ENCODE measurements at places on chromosomes 1 and 21.
A peak's percentile ranks its signal among the peaks of the same experiment; 100 is the strongest.

- DNase-seq, result no peak
Measured at GRCh38 chr1:19028546-19029129, 72.2 kb upstream of the IFFO2 start.

- no peak for DNase-seq
Measured at GRCh38 chr21:46222436-46223116, 6.0 kb downstream of the LSS start.

DNA sequence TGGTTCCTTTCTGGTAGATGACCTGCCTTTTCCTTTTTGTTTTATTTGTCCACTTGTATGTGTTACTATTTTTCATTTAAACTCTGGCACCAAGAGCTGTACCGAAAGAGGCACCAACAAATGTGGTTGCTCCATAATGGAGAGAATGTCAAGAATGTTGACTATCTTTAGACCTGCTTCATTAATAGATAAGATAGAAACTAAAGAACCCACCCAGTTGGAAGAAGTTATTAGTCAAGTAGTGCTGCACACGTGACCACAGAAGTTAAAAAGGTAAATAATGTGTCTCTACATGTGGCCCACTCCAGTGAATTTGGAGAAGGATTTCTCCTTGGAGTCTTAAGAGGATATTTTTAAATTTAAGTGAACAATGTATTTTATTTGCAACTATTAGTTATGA, 9.3 kb downstream of the ATP1A1 start:
- DNase-seq, result no peak

GRCh38 chr21:38293765-38294164, 37.0 kb downstream of the KCNJ15 start:
- no peak for DNase-seq

DNA sequence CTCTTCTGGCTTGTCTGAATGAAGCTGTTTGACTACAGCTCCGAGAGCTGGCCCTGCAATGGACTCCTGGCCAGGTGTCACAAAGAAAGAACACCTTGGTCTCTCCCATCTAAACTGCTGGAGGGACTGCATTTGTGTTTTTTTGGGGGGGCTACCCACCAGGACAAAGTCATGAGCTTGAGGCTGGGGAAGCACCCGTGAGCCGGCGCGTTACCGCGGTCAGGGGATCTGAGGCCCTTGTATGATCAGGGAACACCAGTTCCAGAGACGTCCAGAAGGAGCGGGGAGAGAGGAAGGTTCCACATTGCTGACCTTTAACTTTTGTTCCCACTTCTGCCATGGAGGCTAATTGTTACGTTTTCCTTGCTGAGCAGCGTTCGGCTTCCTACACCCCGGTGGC, 84.5 kb upstream of the C1orf174 start:
- no peak for DNase-seq

DNA sequence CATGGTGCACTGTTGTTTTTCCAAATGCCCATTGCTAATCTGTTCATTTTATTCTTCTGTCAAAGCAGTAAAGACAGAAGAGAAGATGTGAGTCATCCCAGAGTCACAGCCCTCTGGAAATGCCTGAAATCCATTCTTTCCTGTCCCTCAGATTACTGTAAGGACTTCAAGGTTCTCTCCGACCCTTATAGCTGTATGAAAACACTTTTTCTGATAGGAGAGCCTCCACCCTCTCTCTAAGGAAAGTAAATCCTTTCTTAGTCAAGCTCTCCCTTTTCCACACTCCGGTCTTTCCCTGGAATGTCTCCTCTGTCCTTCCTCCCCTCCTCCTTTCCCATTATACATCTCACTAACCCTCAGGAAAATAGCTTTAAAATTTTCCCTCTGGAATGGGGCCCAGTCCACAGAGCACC, 3.5 kb upstream of the PRDX6 start:
- no peak for DNase-seq

DNA sequence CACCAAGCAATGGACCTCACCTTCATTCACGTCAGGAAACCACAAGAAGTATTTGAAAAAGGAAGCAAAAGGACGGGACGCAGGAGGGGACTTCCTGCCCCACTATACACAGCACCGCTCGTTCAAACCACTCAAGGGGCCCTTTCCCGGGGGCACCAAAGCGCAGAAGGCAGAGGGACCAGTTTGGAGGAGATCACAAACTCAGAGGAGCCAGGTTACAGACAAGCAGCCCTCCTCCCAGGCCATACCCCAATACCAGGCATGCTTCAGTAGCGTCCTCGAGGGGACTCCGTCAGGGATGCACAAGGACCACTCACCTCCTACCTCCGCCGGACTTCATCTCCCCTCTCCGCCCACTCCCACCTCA, 685 bp downstream of the CRTC2 start:
- peak; percentile 15 for DNase-seq

DNA sequence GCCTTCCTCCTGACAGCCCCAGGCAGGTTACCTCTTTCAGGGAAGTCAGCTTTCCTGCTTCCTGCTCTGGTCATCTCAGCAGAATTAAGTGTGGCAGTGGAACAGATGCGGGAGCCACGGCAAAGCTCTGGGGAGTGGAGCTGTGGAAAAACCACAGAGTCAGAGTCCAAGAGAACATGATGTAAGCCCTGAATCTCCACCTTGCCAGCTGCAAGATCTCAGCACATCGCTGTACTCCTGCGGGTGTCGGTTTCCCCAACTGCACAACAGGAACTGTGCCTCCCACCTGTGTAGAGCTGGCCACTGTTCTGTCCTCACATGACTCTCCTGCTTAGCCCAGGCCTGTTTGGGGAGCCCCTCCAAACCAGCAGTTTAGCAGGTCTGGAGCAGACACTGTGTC, 123.7 kb downstream of the MATN1 start:
- DNase-seq, result no peak

DNA sequence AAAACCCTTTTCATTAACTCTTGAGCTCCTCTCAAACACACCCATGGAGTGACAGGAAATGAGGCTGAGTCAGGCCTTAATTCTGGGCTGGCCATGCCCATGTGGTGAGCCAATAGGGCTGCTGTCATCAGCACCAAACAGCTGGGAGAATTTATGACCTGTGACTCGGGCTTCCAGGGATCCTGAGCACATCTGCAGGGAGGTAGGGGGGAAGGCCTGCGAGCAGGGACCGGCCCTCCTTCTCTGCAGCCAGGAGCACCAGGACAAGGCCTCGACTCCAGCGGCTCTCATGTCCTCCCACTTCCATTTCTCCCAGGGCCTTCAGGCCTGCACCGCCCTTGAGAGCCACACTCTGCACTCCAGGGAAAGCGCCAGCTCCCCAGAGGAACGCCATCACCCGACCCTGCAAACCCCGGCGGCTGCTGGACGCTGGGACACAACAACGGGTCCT, 14.6 kb downstream of the RIPK4 start:
- DNase-seq, result no peak

DNA sequence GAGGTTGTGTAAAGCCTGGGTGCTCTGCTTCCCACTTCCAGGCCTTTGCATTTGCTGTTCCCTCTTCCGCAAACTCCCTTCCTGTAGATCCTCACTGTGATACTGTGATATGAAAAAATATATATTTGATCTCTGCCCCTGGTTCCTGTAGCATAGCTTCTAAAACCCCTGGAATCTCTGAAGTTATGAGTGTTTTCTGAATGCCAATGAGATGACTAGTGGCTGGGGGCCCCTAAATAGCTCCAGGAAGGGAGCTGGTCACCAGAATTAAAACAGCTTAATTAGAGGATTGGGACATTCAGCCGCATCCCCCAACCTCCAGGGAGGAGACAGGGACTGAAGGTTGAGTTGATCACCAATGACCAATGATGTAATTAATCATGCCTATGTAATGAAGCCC, 21.9 kb downstream of the DUSP10 start:
- no peak for DNase-seq

GRCh38 chr1:221263831-221264767, 384.9 kb downstream of the HLX start:
- DNase-seq, result peak; percentile 31

- no peak for DNase-seq
Measured at GRCh38 chr1:199669916-199670315, 357.6 kb upstream of the NR5A2 start.

- no peak for DNase-seq
Measured at GRCh38 chr1:98490099-98490498, 171.4 kb upstream of the SNX7 start.

DNA sequence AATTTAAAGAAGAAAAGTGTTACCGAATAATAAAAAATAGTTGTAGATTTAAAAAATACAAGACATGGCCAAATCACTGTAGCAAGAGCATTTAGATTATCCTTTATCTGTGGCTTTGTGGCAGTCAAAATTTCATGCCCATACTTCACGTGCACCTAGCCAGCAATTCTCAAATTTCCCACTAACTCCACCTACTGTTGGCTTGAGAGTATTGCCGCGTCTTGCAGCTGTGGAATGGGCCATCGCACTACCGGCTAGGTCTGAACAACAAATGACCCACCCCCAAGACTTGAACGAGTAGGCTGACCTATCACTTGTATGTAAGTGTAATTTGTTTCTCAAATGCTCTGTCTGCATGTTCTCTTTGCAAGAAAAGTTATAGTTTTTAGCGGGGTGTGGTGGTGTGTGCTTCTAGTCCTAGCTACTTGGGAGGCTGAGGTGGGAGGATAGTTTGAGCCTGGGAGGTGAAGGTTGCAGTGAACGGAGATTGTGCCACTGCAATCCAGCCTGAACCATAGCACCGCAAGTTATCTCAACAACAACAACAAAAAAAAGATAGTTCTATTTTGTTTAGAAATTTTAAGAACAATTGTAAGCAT, 4.1 kb downstream of the KRTAP13-4 start:
- no peak for DNase-seq

DNA sequence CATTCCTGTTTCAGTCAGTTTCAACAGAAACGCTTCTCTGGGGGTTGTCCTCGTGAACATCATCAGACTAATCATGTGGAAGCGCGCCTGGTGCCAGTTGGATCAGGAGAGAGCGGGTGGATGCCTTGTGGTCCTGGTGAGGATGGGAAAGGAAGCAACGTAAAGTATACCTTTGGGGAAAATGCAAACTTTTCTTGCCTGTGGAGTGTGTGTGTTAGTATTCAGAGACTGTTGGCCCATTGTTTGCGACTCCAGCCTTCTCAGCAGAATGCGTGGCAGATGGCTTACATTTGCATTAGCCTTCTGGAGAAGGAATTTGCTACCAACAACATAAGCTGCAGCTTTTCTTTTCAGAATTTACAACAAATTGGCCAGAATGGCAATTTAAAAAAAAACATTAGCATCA, 173.9 kb downstream of the RWDD3 start:
- no peak for DNase-seq

DNA sequence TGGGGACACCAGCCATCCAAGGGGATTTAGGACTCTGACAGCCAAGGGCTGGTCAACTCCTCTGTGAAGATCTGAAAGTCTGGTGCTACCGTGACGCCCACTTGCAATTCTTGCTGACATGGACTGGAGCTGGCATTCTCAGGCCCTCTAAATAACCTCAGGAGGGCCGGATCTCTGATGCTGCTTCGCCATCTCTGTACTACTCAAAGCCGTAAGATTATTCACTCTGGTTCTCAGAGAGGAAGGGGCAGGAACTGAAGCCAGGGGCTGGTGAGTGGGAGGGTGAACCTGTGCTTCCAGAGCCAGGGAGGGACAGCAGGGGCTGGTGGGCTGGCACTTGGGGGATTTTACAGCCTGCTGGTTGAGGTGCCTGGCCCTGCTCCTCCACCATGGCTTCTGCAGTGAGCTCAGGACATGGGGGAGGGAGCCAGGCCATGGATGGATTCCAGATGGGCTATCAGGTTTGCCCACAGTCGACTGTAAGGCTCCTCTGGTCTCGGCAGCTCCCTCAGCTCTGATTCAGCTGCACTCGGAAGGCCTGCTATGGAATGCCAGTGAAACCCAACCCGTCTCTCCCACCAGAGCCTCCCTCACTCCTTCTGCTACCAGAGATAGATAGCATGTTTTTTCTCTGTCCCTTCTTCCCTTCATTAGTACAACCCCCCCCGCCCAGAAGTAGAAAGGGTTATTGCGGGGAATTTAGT, 84.5 kb downstream of the PLXNA2 start:
- no peak for DNase-seq

DNA sequence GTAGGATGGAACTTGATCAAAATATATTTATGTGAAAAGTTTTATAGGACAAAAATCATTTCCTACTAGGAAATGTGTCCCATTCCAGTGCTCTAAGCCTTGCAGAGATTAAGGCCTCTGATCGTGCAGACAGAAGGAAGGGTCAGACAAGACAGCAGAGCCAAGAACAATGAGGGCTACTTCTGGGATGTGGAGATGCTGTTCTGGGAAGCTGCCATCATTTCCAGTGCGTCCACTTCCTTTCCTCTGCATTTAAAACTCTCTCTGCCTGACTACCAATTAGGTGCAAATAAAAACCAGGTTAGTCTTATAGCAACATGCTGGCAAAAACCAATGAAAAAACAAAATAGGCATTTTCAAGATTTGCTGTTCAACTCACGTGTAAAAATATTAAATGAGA, 36.1 kb downstream of the BEND5 start:
- DNase-seq, result no peak

DNA sequence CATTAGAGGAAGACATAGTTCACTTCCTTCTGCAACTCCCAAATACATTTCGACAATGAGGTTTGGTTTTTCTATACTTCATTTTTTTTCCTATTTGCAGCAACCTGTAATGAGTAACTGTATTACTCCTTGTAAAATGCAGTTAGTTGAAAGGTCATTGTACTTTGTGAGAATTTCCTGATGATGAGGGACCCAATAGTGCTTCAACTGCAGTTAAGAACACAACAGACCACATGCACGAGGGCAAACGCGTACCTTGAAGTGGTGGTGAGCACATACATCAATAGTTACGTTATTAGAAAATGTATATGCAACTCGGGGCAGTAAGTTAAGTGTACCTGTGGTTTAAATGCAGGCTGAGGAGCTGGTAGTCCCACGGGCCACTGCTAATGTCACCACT, 171.8 kb downstream of the GABPA start:
- no peak for DNase-seq

DNA sequence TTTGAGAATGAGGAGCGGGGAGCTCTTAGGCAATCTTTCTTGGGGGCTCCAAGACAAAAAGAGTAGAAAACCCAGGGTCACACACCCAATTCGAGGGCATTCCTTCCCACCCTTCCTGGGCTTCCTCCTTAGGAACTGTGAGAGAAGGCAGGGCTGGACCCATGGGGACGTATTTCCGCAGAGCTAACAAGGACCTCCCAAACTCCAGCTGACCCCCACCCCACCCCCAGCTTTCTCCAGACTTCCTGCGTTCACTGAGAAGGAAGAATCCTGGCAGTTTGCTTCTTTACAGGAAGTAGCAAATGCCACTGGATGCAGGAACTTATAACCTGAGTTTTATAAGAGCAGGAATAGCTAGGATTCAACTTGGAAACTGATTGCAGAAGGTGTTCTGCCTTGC, 2.7 kb upstream of the LHX9 start:
- DNase-seq, result no peak

- no peak for DNase-seq
Measured at GRCh38 chr1:244836135-244836521, 670 bp downstream of the COX20 start.

GRCh38 chr1:101316799-101317198, 80.0 kb downstream of the S1PR1 start:
- DNase-seq, result no peak

- DNase-seq, result no peak
Measured at GRCh38 chr1:216119600-216119999, 303.6 kb downstream of the USH2A start.

DNA sequence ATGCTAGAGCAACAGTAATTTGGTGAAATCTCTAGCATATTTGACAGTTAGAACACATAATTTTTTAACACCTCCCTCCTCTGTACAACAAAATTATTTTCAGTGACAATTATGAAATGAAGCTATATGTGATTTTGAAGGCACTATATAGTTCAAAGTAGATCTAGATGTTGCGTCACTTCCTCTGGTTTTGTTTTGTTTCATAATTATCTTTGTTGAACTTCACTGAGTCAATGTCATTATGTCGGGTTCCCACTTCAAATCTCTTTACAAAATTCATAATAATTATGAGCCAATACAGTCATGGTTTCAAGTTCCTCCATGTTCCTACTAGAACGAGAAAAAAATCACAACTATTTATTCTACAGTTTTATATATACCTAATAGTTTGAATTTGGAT, 254.8 kb upstream of the PLXNA2 start:
- no peak for DNase-seq
